ENCODE measurements at places on chromosomes 5 and 9.

DNA sequence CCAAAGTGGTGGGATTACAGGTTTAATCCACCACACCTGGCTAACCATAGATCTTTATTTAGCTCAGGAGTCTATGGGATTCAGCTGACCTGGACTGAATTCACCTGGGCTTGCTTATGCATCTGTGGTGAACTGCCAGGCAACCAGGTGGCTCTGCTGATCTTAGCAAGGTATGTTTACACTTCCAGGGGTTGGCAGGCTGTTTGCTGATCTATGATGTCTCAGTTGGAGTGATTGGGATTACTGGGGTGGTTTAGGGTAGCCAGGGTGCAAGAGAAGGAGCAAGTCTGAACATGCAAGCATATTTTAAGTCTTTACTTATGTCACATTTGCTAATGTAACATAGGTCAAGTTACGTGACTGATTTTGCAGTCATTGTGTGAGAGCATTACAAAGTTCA lies 63.6 kb upstream of the JAK2 start:
- DNase-seq, result no peak

DNA sequence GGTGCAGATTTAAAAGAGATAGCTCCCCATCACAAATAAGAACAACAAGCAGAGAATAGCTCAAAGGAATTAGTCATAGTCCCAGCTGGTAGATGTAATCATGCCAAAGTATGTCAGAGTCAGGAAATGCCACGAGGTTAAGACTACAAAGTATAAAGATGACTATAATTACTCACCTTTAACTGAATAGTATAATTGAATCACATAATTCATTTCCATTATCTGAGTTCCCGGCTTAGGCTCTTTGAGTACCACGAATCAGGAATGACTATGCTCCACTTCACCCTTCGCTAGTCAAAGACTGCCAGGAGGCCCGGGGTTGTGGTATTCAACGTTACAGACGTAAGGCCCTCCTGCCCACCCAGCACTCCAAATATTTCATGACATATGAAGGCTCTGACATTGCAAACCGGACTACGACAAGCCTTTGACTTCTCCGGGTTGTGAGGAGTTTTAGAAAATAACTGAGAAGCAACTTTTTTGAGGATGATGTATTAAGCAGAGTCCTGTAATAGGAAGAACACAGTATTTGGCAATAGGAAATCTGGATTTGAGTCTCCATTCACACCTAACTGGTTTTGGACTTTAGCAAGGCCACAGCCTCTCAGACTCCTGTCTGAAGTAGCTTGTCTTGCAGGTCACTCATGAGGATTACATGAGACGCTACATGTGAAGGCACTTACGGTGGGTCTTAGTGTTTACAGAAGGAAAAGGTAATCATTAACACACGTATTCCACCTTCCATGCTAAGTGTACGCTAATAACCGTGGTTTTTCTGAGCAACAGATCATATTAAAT lies 64.6 kb downstream of the ENC1 start:
- DNase-seq, result peak; percentile 80

DNA sequence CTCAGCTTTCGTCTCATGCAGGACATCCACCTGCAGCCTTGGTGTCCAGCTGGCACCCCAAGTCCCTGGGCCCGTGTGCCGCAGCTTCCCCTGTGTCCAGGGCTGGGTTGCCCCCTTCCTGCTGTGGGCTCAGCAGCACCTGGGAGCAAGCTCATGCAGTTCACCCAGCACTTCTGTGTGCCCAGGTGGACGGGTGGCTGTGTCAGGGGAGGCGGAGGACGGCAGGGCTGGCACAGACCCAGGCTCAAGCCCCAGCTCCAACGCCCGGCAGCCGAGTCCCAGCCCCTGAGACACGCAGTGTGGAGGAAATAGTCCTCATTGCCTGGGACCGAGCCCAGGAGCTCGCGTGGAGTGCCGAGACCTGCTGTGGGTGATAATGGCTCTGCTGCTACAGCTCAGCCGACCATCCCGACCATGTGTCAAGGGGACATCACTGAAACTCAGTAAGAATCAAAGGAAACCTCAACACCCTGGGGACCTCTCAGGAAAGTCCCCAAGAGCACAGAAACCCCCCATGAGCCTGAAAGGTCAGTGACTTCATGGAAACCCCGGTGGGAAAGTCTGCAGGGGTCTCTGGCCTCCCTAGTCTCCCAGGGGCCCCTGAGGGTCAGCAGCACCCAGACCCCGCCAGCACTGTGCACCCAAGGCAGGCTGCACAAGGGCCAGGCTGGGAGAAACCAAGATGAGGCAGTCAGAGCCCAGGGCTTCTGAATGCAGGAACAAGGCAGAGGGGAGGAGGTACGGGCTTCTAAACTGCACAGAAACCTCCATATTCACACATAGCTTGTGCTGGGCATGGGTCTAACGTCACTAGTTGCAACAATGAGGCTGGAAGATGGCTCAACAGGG lies 38.8 kb downstream of the LPCAT1 start:
- DNase-seq, result no peak

DNA sequence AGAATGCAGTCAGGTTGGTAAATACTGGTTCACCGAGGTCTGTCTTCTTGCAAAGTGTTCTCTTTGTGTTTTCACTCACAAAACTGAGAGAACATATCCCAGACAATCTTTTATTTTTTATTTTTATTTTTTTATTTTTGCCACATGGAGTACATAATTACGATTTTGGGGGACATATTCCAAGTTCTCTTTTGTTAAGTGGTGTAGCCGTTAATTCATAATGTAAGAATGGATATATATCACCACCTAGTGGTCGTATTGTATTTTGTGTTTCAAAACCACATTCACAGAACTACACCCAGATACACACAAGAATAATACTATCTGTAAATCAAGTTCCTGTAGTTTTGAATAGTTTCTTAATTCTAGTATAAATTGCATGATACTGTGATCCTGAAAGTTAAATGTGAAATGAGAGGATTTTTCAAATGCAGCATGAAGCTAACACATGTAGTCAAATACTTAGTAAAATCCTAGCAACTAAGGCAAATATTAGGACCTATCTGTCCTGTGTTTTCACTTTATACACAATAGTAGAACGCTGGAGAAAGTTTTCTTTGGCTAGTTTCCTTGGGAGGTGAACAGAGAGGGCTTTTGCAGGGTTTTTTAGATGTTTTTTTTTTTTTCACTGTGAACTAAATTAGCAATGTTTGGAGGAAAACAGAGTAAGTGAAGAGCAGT lies 92.7 kb downstream of the VCAN start:
- peak; percentile 55 for DNase-seq

DNA sequence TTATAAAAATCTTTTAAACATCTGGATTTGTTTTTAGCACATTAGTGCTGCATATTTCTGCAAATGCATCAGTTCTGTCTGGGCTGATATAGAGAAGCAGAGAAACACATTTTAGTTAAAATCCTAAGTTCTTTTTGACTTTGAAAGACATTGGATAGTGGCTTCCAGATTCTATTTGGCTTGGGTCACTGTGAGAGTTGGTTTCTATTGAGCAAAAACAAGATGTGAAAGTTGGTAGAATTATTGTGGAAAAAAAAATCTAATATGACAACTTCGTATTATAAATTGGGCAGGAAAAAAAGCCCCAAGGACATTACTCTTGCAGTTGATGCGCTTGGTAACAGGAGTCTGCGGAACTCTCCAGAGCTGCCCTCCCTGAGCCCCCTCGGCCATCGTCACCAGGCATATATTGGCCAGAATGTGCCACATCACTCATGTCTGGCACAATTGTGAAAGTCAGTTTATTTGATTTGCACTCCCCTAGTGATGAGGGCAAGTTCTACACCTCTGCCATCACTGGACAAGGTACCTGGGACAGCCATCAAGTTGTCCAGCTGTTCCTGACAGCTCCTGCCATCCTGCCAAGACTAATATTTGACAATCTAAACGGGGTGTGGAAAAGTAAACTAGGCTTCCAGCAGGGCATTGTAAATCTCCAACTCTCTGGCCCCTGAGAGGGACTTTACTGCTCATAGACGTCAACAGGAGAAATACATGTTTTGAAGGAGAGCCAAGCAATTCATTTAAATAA lies 334.5 kb downstream of the TENT4A start:
- no peak for DNase-seq

GRCh38 chr5:170363671-170364070 lies 25.5 kb downstream of the KCNMB1 start:
- DNase-seq, result no peak

DNA sequence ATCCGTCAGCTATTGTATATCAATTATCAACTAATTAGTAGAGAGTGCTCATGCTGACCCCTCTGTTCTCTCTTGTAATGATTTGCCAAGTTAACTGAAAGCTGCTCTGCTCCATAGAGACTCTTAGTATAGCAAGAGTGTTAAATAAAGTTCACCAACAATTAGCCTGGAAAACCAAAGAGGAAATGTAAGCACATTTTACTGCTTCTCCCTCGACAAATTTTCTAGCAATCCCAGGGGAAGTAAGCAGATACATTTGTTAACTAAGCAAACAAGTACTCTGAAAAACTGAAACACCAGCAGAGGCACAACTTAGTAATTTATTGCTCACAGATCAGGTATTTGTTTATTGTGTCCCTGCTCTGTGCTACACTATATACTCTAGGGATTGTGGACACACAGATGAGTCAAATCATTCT lies 162.2 kb downstream of the GLIS3 start:
- DNase-seq, result peak; percentile 63

DNA sequence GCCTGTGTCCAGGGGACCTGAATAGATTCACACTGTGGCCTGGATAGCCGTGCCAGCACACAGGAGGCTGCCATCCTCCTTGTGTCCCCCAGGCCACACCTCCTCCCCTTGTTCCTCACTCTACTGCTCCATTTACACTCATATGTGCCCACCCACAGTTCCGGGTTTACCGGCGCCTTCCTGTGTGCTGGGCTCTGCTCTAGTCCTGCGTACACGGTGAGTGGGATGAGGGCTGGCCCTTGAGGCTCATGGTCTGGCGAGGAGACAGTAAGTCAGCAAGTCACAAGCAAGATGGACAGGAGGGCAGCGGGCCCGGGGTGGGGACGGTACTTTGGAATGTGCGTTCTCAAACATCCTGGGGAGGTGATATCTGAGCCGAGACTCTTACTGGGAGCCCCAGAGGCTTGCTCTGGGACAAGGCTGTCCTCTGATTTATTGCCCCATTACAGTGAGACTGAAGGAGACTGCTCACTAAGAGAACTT lies 32.4 kb upstream of the NXNL2 start:
- no peak for DNase-seq

- no peak for DNase-seq
Measured at GRCh38 chr9:17742067-17742466, 163.2 kb downstream of the SH3GL2 start.

DNA sequence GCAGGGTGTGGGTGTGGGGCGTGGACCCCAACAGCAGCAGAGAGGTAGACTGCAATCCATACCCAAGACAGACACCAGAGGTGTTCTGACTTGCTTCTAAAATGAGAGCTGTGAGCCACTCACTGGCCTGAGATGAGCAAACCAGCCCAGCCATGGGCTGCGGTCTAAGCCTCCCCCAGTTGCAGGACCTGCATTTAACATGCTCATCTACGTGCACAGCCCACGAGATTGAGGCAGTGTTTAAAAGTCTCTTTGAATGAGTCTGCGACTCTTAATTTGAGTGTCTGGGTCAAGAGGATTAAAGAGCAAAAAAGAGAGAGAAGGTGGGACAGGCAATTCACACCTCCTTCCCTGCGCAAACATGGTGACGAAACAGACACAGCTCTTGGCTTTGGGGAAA lies 5.9 kb downstream of the SURF4 start:
- no peak for DNase-seq

DNA sequence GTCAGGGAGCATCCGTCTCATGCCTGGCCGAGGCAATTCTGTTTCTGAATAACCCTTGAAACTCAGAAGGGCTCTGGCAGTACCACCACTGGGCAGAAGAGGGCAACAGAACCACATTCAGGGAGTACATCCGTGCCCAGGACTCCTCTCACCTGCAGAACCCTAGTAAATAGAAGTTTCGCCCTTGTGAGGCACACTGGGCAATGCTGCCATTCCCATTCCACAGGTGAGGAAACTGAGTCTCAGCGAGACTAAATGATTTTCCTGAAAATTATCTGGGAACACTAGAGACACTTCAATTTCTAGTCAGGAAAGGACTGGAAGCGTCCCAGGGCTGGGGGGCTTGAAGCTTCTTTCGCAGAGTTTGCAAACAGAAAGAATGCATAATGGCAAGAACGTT lies 74.7 kb downstream of the FGF1 start:
- DNase-seq, result peak; percentile 67

DNA sequence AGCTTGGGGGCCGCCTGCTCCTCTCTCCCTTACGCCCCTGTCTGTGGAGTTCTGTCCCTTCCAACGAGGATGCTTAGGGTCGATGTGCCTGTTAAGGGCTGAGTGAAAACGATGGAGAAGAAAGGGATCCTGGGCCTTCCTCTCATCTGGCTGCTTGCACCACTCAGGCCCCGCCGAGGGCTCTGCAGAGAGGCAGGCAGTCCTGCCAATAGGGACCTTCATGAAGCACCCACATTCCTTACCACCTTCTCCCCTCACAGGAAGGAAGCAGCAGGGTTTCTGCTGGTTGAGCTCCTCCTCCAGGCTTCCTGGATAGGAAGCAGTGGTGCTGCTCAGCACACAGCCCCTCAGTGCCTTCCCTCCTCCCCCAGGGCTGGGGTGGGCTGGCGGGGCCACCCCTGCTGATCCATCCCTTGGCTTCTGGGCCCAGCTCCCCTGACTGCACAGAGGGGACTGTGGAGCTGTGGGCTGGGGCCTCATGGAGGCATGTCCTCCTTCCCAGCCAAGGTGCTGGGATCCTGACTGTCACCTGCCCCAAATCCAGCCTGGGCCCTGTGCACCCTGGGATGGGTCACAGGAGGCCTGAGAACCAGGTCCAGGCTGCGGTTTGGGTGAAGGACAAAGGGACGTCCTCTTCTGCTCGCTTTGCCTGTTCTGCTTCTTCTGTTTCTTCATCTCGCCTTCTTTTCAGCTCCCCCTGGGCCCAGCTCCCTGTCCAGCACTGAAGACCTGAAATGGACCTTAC lies 50.5 kb downstream of the AHRR start:
- DNase-seq, result peak; percentile 16

DNA sequence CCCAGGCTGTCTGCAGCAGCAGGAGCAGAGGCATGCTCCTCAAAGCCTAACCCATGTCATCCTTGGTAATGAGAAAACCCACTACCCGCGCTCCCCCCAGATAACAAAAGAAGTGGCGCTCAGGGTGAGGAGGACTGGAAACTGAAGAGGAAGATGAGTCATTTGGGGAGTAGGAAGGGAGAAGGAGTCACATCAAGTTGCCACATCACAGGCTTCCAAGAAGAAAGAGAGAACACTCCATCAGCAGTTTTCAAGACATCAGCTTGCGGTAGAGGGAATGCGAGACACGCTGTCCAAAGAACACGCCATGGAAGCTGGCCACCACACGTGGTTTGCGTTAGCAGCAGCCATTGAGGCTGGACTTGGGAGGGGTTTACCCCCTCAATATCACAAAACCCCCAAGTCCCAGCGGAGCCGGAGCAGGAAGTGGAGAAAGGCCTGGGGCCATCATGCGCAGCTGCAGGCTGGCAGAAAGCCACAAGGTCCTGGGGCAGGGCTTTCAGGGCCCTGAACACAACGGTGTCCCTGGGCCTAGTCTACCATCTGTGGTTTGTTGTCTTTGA lies 41.5 kb downstream of the SH3PXD2B start:
- DNase-seq, result peak; percentile 100
